ENCODE measurements at places on chromosomes 13 and 19. TPM values are rescaled to one million over a fixed set of nuclear protein-coding genes. Genes with fewer than 3 reads are reported as not detected.

The REXO1 gene
- total RNA-seq = 18.1 TPM

The MYH14 gene
- 106 TPM for total RNA-seq

The MEIS3 gene
- 4.4 TPM for total RNA-seq

The NKG7 gene
- 3.1 TPM for total RNA-seq

The FFAR2 gene
- total RNA-seq = 0.17 TPM

The PROZ gene
- total RNA-seq = not detected

DNA sequence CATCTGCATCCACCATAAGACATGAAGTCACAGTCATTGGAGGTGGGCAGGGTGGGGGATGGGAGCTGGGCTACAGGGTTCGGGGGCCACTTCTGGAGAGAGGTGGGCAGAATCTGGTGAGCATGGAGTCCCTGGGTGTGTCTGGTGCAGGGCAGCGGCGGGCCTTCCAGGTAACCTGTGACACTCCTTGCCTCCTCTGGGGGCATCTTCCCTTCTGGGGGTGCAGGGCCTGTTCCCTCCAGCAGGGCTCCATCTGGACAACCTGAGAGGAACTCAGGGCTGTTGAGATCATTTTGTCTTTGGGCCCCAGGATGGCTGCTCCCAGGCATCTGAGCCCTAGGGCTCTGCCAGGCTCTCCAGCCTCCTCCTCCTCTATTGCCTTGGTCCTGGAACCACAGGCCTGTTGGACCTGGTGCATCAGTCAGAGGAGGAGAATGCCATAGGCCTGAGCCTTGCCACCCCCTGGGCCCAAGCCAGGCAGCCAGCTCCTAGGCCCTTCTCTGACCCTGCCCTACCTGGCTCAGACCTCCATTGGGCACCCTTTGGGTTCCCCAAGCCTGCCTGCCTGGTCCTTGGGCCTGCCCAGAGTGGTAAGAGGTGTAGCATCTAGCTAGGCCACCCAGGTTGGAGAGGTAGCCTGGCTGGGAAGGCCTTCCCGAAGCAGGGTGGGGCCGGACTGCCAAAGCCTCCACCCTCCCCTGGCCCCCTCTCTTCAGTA is 13.4 kb downstream of the LYL1 start:
- no peak for DNase-seq

- DNase-seq = no peak
Measured at GRCh38 chr13:95355494-95355893, 54.2 kb upstream of the ABCC4 start.

- DNase-seq = peak; percentile 34
Measured at GRCh38 chr19:16066611-16067104, 9.6 kb upstream of the TPM4 start.

DNA sequence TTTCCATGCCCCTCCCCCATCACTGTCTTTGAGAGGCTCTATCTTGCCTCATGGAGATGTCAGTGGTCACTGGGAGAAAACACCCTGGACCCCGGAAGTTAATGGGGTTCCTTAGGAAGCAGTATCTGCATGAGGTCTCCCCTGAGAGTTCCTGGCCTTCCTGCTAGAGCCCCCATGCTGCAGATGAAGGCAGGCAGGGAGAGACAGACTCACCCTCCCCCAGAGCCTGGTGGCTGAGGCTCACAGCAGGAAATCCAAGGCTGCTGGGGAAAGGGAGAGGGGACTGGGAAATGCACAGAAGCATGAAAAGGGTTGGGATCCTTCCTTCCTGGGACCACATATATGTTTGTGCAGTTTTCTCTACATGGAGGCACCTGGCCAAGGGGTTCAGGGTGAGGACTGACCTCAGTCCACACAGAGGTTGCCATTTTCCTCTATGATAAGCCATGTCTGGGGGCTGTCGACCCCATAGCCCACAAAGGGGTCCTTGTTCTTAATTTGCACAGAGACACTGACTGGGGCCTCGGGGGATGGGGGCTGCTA is 95.4 kb downstream of the RNASEH2B start:
- no peak for DNase-seq

DNA sequence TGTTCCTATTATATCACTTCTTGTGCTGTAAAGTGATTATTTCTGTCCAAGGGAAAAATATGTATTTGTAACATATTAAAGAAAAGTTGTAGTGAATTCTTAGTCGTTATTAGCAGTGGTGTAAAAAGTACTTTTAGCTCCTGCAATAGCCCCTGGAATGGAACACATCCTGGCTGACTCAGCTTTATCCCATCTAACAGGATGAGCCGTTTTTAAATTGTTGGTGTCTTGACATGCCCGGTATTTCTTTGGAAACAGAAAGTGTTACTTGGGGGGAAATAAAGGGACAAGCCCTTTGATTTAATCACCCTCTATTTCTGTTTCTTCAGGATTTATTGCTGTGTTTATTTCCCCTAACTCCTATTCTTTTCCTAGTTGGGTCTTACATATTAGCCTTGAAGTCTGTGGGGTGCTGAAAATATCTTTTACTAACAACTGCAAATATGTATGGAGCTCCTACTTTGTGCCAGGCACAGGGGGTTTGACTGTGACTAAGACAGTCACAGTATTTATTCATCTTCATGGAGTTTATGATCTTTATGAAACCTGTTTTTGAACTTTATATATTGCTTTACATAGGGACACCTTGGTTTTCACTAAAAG is 17.9 kb downstream of the COG3 start:
- DNase-seq = no peak

- no peak for DNase-seq
Measured at GRCh38 chr13:67493835-67494234, 263.7 kb upstream of the PCDH9 start.

DNA sequence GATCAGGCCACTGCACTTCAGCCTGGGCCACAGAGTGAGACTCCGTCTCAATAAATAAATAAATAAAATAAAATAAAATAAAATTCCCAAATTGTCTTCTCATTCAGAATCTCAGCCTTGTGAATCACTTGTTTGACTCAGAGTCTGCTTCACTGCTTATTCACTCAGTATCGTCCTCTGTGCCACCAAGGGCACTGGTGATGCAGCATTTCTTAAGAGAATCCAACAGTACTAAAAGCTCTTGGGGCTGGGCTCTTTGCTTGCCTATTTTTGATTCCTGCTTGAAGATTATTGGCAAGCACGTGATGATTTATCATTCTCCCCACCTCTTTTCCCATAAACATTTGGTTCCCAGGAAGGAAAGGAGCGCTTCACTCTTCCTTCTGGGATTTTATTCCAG is 54.8 kb upstream of the HMGB1 start:
- no peak for DNase-seq

- DNase-seq = no peak
Measured at GRCh38 chr19:6020972-6021805, 43.2 kb upstream of the RANBP3 start.

- no peak for DNase-seq
Measured at GRCh38 chr19:48874303-48875135, 2.3 kb downstream of the PPP1R15A start.

- no peak for DNase-seq
Measured at GRCh38 chr13:43355774-43356173, 332.4 kb downstream of the DNAJC15 start.

- DNase-seq = no peak
Measured at GRCh38 chr13:107291875-107292274, 723.9 kb upstream of the ARGLU1 start.

DNA sequence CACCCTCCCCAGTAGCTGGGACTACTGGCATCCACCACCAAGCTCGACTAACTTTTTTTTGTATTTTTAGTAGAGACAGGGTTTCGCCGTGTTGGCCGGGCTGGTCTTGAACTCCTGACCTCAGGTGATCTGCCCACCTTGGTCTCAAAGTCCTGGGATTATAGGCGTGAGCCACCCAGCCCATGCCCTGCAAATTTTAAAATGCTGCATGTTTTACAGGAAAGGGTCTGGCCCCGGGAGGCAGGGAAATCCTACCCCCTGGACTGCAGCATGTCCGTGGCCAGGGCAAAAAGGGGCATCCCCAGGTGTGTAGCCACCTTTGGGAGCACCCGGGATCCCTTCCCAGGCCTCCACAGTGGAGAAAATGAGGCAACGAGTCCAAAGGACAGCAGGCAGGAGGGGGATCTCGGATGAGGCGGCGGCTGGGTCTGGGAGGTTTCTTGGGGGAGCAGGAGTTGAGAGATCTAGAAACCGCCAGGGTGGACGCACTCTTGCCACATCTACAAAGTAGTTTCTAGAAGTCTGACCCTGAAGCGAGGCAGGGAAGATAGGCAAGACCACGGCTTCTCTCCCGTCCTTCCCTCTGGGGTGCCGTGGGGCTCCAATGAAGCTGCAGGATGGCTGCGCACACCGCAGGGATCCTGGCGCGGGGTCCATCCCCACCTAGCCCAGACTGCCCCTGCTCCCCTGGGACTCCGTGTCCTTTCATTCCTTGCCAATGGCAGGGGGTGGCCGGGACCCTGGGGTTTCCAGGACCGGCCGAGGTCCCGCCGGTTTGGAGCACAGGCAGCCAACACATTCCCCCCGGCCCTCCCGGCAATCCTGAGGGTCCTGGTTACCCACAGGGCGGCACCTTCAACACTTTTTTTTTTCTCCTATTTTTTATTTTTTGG is 21.3 kb upstream of the ZBTB7A start:
- no peak for DNase-seq

DNA sequence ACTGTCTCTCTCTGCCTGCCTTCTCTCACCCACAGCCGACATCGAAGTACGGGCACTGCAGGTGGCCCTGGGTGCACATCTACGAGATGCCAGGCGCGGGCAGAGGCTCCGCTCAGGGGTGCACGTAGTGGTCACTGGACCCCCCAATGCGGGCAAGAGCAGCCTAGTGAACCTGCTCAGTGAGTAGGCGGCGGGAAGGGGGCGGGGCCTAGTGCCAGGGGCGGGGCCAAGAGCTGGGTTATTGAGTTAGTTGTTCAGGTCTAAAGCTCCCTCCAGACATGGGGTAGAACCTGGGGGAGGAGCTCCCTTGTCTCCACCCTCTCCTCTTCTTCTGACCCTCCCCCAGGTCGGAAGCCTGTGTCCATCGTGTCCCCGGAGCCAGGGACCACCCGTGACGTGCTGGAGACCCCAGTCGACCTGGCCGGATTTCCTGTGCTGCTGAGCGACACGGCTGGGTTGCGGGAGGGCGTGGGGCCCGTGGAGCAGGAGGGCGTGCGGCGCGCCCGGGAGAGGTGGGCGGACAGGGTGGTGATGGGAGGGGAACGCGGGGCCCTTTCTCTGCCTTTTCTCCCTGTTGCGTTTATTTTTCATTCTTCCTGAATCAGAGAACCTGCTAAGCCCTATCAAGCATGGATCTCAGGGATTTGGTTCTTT is 1.9 kb downstream of the GTPBP3 start:
- no peak for DNase-seq

GRCh38 chr19:47492571-47493377 is 8.8 kb upstream of the KPTN start:
- DNase-seq = no peak

GRCh38 chr13:94419925-94420305 is 59.6 kb downstream of the DCT start:
- no peak for DNase-seq

GRCh38 chr19:11887234-11887610 is 360 bp upstream of the ZNF69 start:
- DNase-seq = no peak

DNA sequence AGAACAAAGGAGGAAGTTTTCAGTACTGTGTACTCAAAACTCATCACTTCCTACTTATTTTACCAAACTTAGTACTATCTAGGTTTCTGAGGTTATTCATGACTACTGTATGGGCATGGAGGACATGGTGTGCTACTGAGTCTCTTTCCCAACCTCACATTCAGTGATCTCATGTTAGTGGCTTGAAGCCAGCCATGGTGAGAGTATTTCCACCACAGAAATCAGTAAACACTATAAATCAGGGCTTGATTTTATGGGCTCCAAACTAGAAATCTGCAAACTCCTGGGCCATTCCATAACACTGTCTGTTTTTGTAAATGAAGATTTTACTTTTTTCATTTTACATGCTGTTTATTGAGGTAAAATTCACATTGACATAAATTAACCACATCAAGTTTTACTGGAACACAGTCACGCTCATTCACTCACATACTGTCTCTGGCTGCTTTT is 19.7 kb downstream of the MED26 start:
- no peak for DNase-seq
